ENCODE measurements at places on chromosomes 2 and 18. TPM values are rescaled to one million over a fixed set of nuclear protein-coding genes. Genes with fewer than 3 reads are reported as not detected.

FBXO36 gene
- total RNA-seq: 3.3 TPM

RAB6C gene
- not detected for total RNA-seq

SH3RF3 gene
- total RNA-seq: 9.4 TPM

LINC00305 gene
- total RNA-seq: not detected

ACTG2 gene
- 5,728 TPM for total RNA-seq

CPLX4 gene
- total RNA-seq: not detected

CLEC4F gene
- total RNA-seq: not detected

ATIC gene
- total RNA-seq: 27.0 TPM

DNA sequence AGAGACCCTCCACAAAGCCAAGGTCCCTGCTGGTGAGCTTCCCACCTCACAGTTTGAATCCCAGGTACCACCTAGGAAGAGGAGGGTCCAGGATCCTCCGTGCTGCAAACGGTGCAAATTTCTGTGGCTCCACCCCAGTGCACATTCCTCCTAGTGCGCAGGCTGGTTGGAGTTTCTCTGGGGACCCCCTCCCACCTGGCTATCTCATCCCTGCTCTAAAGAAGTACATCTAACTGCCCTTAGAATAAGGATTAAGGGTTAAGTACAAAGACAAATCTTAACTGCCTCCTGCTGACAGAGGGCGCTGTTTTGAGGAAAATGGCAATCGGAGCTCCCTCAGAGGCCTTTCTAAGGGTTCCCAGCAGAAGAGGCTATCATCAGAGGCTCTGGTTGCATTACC, 109.6 kb upstream of the FSIP2 start:
- DNase-seq: no peak

DNA sequence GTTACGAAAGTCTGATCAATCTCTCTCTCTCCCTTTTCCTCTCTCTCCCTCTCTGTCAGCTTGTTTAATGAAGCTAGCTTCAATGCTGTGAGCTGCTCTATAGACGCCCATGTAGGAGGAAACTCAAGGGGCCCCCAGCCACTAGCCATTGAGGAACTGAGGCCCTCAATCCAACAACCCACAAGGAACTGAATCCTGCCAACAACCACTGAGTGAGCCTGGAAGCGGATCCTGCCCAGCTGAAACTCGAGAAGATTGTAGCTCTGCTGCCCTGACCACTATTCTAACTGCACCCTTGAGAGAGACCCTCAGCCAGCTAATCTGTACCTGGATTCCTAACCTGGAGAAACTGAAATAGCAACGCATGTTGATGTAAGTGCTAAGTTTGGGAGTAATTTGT, 129.2 kb downstream of the BCL11A start:
- DNase-seq: no peak

DNA sequence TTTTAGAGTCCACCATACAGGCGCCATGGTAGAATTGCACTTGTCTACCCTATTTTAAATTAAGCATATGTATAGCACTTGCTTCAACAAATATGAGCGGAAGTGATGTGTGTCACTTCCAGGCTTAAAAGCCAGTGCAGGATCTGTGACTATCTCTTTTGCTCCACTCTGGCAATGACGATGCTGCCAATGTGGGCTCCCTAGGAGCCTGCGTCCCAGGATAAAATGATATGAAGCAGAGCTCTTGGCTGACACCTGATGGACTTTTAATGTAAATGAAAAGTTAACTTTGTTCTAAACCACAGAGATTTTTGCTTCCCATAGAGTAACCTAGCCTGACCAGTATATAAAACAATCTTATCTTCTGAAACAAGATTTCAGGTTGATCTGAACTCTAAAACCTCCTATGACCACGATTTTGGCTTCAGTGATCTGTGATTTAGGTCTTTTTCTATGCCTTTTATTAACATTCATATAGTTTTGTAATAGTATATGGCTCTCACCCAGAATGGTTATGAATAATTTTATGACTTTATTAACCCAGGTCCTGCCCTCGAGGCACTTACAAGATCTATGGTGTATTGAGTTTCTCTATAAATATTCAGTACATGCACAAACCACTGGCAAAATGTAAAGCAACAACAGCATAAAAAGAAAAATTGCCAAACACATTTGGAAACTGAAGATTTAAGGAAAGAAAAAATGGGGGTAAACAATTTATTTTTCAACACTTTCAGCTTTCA, 422.5 kb upstream of the PIK3C3 start:
- DNase-seq: no peak

- no peak for DNase-seq
These were observed 20.5 kb downstream of the SH2D6 start for GRCh38 chr2:85439025-85439472.

- DNase-seq: no peak
These were observed 230.2 kb upstream of the ZC3H15 start for GRCh38 chr2:186255823-186256222.

DNA sequence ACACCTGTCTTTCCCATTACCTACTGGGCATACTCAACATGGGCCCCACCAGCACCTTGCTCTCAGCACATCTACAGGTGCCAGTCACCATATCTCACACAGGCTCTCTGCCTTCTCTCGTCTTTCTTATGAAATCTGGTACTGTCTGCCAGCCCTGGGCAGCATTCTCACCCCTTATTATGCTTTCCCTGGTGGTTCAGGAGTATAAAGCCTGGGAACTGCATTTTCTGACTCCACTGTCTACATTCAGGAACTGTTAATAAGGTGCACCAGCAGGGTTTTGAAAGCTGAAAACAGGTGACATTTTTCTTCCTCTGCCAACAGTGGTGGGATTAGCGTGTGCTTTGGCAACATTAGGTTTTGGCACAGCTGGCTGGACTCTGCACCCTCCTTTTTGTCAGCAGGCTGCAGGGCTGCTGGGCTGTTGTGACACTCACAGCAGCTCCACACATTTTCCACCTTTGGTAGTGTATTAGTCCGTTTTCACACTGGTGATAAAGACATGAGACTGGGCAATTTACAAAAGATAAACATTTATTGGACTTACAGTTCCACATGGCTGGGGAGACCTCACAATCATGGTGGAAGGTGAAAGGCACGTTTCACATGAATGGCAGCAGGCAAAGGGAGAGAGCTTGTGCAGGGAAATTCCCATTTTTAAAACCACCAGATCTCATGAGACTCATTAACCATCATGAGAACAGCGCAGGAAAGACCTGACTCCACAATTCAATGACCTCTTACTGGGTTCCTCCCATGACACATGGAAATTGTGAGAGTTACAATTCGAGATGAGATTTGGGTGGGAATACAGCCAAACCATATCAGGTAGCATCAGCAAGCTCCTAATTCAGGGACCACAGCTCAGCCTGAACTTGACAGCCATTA, 343.1 kb upstream of the LYPD1 start:
- no peak for DNase-seq

- DNase-seq: no peak
These were observed 14.5 kb downstream of the EPC2 start for GRCh38 chr2:148658807-148659722.

GRCh38 chr2:4909346-4910009, 782.7 kb upstream of the SOX11 start:
- no peak for DNase-seq

DNA sequence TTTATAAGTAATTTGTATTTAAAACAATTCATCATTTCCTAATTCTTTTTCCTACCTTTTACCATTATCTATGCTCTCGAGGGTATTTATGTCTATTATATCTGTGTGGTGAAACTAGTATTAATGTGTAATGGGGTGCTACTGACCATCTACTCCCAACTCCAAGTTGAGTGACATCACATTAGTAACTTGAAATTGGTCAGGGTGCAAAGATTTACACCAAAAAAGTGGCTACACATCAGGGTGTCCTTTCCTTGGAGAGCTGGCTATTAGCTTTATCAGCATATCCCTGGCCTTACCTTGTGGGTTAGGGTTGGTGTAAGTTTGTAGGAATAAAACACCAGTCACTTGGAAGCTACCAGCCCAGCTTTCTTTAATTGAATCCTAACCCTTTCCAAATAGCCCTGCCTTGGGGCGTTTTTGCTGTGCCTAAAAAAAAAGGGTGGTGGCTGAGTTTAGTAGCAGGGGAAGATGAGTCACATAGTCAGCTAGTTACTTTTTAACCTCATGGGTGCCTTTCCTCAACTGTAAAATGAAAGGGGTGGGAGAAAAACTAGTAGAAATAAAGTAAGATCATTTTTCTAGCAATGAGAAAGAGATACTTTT, 14.0 kb downstream of the ANXA4 start:
- DNase-seq: no peak

DNA sequence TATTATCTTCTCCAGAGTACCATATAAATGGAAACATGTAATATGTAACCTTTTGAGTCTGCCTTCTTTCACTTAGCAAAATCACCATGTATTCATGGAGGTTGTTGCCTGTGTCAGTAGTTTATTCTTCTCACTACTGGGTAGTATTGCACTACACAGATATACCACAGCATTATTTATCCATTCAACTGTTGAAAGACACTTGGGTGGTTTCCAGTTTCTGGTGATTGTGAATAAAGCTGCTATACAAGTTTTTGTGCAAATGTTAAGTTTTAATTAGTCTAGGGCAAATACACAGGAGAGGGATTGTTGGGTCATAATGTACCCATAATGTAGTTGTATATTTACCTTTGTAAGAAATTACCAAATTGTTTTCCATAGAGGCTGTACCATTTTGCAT, 29.6 kb upstream of the RPRD1A start:
- DNase-seq: no peak

DNA sequence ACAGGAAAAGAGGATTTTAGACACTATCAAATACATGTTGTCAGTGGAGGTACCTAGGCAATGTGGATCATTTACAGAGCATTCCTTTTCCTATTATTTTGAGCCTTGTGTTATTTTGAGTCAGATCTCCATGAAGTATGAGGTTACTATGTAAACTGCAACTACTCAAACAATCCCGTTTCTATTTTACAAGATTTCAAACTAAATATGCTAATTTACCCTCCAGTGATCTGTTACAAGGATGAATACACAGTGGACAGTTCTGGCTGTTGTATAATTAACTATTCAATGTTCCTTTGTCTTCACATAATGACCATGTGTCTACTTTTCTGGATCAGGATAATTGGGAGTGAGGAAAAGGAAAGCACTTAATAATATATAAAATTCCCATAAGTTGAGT, 4.6 kb downstream of the HOXD1 start:
- no peak for DNase-seq

GRCh38 chr2:5766561-5766960, 74.4 kb downstream of the SOX11 start:
- DNase-seq: no peak

All from sigmoid colon (tissue), 7 donors.